ENCODE measurements at places on chromosomes 1 and 21.

DNA sequence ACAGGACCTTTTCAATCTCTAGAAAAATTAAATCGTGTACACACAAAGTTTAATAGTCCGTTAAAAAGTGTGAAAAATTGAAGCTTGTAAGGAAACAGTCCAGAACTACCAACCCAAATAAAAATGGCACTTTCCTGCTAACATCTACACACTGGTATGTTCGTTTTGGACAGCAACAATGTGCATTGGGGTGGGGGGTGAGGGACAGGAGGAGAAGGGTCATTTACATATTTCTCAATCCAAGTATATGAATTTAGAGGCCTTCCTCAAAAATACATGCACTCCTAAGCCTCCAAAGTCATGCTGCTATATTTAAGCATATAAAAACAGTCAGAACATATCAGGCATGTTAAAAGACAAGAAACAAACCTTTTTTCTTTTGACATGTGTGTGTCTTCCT, 2.5 kb downstream of the PPP1R15B start:
- DNase-seq = no peak

DNA sequence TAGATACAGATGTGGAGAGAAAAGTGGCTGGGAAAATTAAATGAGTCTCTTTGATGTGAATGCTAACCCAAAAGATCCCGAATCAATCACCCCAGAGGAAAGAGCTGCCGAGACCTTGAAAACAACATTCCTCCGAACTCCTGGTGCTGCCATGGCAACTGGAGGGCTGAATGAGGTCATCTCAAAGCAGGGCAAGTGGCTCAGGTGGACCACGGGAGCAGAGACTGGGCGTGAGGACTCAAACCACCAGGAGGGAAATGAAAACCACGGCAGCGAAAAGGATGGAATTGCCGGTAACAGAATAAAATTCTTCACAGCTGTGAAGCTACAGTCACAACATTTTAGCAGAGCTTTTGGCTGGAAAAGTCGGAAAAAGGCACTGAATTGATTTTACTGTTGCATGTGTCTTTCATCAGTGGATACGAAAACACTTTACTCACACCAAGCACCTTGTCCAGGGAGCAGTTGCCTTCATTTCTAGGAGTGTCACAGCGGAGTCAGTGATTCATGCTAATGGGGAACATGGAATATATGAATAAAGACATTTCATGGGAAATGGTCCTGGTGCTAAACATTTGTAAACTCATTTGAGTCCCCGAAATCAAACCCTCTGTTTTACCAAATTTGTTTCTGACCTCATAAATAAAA, 23.2 kb upstream of the BECN2 start:
- no peak for DNase-seq

GRCh38 chr1:240500647-240501046, 111.3 kb downstream of the GREM2 start:
- DNase-seq = no peak

DNA sequence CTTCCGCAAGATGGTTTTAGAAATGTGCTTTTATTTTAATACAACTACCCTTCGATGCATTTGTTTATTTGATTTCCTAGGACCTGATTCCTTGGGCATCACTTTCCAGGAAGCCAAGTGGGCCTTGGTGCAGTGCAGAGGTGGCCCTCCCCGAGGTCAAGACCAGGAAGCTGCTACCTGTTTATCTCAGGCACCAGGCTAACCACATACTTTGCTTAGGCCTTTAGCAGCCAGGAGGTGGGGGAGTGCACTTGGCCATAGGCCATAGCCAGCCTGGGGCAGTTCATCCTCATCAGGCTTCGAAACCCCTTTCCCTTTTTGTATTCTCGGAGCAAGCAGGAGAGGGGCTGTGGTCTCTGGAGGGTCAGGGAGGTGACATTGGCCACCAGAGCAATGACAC, 45.4 kb downstream of the SMYD2 start:
- no peak for DNase-seq

GRCh38 chr21:37623689-37624088, 257.1 kb downstream of the DYRK1A start:
- DNase-seq = no peak

- no peak for DNase-seq
Measured at GRCh38 chr1:158117854-158118704, 62.6 kb upstream of the CD1D start.

GRCh38 chr21:42632771-42633690, 20.4 kb upstream of the PDE9A start:
- DNase-seq = no peak

GRCh38 chr1:243421784-243422183, 165.9 kb downstream of the SDCCAG8 start:
- no peak for DNase-seq

DNA sequence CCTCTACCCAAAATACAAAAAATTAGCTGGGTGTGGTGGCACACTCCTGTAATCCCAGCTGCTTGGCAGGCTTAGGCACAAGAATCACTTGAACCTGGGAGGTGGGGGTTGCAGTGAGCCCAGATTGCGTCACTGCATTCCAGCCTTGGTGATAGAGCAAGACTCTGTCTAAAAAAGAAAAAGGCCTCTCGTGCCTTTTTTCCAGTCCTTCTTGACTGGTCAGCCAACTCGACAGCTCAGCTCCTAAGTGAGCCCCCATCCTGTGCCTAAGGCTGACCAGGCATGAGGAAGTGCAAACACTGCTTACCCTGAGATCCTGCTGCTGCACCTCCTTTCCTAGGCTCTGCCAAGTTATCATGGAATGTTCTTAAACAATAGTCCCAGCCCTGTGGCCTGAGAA, 10.1 kb upstream of the PROK1 start:
- no peak for DNase-seq

DNA sequence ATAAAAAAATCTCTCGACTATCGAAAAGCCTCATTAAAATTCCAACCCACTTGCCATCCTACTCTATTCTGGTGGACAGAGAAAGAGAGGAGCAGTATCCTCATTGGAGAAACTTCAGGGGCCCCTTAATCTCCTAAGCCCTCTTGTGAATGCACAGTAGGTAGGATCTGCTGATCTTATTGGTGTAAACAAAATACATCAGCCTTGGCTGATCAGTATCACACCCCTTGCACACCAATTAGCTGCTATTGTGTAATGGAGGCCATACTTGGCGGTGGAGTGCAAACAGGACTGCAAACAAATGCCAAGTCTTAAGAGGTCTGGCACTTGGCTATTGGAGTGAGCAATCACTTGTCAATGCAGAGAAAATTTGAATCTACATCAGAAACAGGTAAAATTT, 15.7 kb downstream of the VCAM1 start:
- no peak for DNase-seq

GRCh38 chr1:161379071-161379470, 11.4 kb upstream of the CFAP126 start:
- DNase-seq = no peak

DNA sequence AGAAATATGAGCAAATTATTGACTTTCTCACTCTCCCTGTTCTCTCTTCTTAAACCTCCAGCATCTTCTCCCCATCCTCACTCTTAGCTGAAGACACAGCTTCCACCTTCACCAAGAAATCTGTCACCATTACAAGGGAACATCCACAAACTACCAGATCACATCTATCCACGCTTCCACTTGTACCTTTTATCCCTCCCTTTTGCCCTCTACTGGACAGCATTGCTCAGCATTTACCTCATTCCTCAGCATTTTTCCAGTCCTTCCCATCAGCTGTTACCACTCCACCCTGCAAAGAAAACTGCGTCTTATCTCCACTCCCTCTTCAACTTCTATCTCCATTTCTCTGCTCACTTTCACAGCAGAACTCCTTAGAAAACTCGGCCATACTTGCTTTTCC, 42.6 kb downstream of the KCNJ6 start:
- no peak for DNase-seq

DNA sequence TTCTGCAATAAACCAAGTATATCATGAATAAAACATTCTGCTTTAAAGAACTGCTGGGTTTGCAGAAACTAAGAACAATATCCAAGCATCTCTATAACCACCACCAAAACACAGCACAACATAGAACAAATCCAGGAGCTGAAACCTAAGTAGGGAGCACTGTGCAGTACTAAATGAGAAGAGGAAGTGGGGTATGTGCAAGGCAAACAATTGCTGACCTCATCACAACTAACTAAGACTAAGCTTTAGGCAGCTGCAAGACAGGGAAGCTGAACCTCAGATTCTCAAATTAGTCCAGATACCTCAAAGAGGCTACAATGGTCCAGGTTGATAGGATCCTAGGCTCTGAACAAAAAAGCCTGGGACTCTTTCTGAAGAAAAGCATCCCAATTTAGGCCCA, 172.6 kb downstream of the SLC44A5 start:
- DNase-seq = no peak

DNA sequence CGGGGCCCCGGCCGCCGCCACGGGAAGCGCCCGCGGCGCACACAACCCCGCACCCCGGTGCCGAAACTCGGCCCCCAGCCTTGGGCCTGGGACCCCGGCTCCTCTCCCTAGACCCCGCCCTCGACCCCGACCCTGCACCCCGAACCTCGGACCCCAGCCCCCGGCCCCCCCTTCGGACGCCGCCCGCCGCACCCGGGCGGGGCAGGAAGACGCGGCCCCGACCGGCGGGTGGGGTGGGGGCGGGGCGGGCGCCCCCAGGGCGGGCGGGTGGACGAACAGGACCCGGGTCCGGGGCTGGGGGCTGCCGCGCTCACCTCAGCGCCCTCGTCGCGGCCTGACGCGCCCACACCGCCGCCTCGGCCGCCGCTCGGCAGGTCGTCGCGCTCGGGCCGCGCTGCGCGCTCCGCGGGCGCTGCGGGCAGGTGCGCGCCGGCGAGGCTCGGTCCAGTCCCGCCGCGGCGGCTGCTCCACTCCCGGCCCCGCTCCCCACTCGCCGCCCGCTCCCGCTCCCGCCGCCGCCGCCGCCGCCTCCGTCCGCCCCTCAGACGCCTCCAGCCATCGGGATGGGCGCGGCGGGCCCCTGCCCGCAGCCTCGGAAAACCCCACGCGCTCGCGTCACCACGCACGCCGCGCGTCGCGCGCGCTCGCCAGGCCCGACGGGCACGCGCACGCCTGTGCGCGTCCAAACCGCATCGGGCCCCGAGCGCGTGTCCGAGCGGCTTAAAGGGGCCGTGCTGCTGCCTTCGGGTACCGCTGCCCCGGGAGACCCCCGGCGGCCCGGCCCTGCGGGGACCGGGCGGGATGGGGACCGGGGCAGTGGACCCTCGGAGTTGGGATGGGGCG, at the start of gene GNB1:
Gene GNB1, minus strand, starts transcription at position 582 of the 843 bp plus-strand sequence. CDS start 65,634 bp downstream, outside the sequence.
- DNase-seq = peak; percentile 72

DNA sequence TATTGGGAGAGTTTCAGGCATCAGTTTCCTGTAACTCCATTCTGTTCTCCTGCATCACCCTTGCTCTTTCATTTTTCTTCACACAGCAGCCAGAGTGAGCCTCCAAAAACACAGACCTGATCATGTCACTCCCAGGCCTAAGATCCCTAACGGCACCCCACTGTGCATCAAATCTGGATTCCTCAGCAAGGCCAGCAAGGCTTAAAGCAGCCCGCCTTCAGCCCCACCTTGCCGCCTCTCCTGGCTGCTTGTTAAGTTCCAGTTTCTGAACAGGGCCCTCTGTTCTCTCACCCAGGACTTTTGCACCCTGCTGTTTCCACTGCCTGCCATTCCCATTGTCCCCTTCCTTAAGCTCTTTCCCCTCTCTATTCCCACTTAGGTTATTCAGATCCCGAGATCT, 29.3 kb downstream of the C1orf116 start:
- DNase-seq = no peak

DNA sequence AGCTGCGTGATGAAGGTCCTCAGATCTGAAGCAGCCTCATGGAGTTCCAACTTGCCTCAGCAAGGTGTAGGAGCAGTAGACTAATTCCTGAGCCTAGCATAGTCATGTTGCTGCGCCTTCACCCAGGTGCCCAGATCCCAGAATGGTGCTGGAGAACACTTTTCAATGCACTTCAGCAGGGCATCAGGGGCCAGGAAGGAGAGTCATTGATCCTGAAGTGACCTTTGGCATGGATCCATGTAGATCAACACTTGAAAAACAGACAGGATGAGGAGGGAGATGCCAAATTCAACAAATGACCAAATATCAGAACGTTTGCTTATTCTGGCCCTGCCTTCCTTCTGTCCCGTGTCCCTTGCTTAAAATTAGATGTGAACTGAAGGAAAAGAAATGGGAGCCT, 91.9 kb downstream of the LEPR start:
- no peak for DNase-seq

DNA sequence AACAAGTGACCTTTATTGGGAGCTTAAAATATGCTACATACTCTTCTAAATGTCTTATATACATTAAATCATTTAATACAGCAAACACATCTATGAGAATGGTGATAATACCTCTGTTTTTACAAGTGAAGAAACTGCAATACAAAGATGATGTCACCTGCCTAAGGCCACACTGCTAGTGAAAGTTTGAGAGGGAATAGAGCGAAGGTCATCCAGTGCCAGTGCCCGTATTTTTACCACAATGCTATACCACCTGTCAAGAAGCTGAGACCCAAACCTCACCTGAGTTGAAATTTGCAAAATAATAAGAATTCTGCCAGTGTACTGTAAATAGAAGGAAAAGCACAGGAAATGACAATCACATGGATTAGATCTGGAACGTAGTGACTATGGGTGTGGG, 200.4 kb upstream of the TMPRSS15 start:
- no peak for DNase-seq

GRCh38 chr1:34404804-34405203, 228.1 kb downstream of the C1orf94 start:
- no peak for DNase-seq

GRCh38 chr1:248814351-248814750, 11.4 kb downstream of the SH3BP5L start:
- no peak for DNase-seq

DNA sequence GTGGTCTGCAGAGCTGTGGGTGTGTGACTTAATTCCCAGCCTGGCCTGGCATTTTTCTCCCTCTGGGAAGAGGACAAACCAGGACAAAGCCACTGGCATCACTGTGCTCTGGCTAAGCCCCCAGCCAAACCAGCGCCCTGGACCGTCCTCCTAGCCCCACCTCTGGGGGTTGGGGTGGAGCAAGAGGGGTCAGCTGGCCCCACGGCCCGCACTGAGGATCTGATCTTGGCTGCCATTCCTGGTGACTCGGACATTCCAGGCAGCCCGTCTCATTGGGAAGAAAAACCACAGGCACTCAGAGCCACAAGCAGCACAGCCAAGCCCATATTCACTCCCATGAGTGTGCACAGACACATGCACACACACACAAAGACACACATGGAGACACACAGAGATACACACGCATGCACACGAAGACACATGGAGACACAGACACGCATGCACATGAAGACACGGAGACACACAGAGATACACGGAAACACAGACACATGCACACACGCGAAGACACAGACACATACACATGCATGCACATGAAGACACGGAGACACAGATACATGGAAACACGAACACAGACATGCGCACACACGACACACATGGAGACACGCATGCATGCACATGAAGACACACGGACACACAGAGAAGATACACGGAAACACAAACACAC, 2.3 kb upstream of the MXRA8 start:
- DNase-seq = no peak
